Activated T-helper 9 cell treated with anti-CD3 and anti-CD28 coated beads, Interleukin-2, amount 50 U/mL, for 16 hours (primary cell): ENCODE measurements at places on chromosomes 11 and 22.
A peak's percentile ranks its signal among the peaks of the same experiment; 100 is the strongest.

DNA sequence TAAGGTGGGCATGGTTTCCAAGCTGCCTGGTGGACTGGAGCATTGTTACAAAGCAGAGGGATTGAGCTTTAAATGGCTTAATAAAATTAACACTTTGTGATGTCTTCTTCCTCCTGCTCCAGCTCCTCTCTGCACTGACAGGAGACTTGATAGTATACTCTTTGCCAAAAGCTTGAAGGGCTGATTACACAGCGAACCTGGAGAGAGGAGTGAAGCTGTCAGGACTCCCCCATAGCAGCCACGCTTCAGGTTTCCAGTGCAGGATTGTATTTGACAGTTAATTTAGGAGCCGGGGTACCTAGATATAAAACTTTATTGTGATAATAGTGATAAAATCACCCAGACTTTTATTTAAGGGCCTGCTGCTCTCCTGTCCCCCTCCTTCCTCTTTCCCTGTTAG lies 50.0 kb downstream of the TRIM44 start:
- DNase-seq: no peak

DNA sequence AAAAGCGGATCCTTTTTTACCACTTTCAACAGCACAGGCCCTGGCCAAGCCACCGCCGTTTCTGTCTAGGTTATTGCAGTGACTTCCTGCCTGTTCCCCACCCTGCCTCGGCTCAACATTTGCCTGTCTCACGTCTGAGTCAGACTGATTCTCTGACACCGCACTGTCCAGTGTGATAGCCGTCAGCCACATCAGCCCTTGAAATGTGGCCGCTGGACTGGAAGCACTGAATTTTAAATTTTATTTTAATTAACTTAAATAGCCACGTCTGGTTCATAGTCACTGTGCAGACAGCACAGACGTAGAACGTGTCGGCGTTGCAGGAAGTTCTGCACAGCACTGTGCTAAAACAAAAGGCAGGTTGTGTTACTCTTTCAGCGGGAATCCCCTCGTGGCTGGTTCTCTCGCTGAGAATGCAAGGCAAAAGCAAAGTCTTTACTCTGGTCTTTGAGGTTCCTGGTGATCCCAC lies 56.3 kb upstream of the ADSL start:
- DNase-seq: peak; percentile 48

GRCh38 chr11:60985991-60986915 lies 14.8 kb downstream of the CD6 start:
- peak; percentile 85 for DNase-seq

- no peak for DNase-seq
Measured at GRCh38 chr11:67666676-67667489, 7.5 kb downstream of the ALDH3B2 start.

DNA sequence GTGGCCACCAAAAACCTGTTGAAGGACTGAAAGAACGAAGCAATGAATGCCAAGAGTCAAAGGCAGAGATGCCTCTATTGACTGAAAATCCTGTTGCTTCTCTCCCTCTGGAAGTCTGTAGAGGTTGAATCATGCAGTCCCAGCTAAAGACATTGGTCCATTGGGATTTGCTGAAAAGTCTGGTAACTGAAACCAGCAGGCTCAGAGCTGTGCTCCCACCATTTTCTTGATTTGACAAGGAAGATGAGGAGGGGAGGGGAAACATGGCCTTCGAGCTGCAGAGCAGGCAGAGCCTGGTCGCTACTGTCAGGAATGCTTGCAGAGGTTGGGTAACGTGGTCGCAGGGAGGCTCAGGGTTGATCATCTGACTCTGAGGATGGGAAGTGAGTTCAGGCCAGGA lies 72.8 kb upstream of the CSNK2A3 start:
- no peak for DNase-seq

DNA sequence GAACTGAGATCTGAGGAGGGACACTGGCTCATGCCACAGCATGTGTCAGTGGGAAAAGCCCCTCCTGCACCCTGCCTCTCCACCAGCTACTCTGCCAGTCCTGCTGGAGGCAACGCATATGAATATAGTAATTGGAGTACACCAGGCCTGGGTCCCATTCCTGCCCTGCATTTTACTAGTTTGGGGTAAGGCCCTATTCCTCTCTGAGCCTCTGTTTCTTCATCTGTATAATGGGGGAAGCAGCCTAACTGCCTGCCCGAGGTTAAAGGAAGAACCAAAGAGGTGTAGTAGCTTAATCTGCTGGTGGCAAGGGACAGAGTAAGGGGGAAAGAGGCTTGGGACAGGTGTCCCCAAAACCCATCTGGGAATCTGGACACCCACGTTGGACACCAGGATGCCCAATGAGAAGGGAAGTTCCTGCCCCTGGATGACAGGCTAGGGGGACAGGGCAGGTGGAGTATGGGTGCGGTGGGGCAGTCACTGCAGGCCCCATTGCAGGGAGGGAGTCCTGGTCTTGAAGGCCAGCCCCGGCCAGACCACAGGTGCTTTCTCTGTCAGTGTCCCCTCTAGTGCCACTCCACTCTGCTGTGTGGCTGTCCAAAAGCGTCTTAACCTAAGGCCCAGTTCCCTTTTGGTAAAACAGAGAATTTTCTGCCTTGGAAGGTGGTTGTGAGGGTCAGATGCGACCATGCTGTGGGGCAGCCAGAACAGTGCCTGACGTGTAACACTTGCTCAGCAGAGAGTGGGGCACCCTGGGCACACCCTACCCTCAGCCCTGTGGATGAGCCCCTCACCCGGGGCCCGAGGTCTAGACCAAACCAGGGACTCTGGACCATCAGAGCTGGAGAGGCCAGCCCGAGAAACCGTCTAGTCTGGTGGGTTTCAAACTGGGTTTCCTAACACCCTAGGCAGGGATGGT lies 11.5 kb downstream of the TSKU start:
- no peak for DNase-seq
